ENCODE measurements at places on chromosomes 2 and 18.

DNA sequence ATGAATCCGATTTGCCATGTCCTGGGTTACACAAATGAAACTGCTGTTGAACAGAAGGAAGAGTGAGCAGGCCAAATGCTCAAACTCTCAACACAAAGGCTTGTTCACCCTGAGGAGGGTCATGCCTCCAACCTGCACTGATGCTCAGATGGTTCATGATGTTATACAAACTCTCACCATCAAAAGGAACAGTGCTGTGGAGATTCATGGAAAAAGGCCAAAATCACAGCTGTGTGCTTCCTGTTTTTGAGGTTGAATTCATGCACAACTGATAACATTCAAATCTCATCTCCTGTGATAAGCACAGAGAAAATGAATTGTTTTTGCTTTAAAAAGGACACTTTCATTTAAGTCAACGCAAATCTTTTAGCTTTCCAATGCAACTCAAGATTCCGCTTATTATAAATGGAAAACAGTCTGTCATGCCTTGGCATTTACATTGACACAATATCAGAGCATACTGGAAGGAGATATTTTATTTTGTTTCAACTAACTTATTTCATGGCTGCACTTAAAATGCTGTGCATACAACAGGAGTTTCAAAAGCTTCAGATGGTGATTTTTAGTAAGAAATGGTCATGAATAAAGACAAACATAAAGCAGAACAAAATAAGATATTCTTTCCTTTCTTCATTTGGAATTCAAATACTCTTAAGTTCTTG lies 22.2 kb upstream of the TTN start:
- DNase-seq: no peak

DNA sequence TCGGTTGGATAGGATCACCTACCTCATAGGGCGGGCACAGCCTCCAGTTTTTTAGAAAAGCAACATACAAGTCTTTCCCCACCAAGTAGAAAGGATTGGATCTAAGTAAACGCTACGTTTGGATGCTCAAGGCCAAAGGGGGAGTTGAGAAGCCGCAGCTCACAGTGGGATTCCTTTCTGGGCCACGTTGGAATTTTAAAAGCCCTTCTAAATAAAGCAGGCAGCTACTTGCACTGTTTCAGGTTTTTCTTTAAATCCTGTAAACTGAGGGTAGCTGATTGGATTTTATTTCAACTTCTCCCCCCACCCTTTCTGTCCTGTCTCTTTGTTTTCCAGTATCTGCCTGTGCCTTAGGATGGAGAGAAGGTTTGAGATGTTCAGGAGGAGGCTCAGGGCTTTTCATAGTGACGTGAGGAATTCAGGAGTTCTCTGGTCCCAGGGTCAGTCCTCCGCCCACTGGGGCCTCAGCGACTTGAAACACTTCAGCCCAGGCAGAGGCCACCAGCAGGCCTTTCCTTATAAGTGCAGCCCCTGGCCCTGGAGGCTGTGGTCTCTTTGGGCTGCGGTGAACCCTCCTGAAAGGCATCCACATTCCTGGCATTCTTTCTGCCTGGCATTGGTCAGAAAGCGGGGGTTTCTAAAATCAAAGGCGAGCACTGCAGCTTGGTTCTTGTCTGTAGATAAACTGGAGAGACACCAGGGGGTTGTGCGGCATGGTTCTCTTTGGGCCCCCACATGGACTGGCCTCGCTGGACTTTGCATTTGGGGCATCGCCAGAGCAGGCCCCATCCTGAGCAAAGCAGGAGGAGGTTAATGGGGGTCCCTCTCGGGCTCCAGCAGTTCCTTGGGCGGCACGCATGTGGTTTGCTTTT lies 44.5 kb downstream of the SH3BP4 start:
- no peak for DNase-seq

DNA sequence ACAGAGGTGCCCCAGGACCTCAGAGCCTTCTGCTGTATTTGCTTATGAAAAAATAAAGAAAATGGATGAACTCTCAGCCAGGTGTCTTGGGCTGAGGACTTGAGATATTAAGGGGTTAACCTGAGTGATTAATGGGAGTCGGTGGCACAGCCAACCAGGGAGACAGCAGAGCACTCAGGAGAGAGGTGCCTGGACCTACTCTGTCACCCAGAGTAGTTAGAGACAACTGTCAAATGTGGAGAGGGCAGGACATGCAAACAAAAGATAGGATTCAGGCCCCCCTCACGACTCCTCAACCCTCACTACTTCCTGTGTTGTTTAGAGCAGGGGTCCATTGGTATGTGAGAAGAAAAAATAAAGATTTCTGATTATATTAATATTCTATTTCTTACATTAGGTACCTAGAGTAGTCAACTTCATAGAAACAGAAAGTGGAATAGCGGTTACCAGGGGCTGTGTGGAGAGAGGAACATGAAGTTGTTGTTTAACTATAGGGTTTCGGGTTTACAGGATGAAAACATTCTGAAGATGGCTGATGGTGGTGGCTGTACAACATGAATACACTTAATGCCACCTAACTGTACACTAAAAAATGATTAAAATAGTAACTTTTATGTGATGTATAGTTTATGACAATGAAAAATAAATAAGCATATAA lies 28.6 kb upstream of the CETN1 start:
- no peak for DNase-seq

- DNase-seq: no peak
These were observed 173.0 kb downstream of the NCK2 start for GRCh38 chr2:105917688-105918087.

GRCh38 chr18:41624460-41624859 lies 330.6 kb upstream of the PIK3C3 start:
- DNase-seq: no peak

- no peak for DNase-seq
These were observed 92.7 kb downstream of the PIK3C3 start for GRCh38 chr18:42047721-42048120.

GRCh38 chr2:207706936-207707860 lies 4.2 kb upstream of the CCNYL1 start:
- DNase-seq: no peak

- DNase-seq: no peak
These were observed 59.6 kb upstream of the CREB1 start for GRCh38 chr2:207469943-207470729.

- DNase-seq: no peak
These were observed 87.8 kb downstream of the KCTD1 start for GRCh38 chr18:26460449-26461091.

GRCh38 chr2:62941413-62941812 lies 109.2 kb upstream of the OTX1 start:
- DNase-seq: no peak

GRCh38 chr2:6679471-6679870 lies 186.2 kb downstream of the CMPK2 start:
- DNase-seq: no peak

DNA sequence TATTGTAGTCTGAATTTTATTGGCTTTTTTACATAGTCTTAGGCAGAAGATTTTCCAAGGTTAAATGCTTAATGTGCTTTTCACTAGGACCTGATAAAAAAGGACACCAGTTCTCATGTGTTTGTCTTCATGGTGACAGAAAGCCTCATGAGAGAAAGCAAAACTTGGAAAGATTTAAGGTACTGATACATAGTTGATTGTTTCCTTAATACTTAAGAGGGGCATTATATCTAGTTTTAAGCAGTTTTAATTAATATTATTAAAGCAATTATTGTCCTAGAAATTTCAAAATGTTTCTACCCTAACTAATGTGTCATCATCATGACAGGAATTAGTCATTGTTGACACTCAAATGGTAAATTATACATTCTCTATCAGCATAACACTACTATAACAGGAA lies 35.3 kb downstream of the DDX1 start:
- DNase-seq: no peak

DNA sequence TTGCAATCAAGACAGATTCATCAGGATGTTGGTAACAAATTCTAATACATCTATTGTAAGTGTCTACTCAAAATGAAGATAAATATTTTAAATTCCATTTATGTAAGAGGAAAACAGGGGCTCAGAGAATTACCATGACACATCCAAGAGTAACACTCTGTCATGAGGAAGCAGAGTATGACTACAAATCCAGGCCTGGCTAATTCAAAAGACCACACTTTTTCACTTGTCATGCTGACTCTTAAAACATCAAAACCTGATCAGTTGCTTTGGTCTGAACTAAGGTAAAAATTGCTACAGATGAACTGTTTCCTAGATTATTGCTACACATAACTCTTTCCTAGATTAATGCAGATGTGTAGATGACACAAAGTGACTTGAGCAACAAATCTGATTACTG lies 880.6 kb downstream of the TSN start:
- DNase-seq: no peak

GRCh38 chr2:49840428-49840975 lies 686.2 kb upstream of the FSHR start:
- DNase-seq: no peak

GRCh38 chr2:73939419-73939818 lies 12.7 kb downstream of the DGUOK start:
- no peak for DNase-seq

GRCh38 chr2:227765788-227766372 lies 20.2 kb downstream of the SCYGR8 start:
- DNase-seq: no peak

DNA sequence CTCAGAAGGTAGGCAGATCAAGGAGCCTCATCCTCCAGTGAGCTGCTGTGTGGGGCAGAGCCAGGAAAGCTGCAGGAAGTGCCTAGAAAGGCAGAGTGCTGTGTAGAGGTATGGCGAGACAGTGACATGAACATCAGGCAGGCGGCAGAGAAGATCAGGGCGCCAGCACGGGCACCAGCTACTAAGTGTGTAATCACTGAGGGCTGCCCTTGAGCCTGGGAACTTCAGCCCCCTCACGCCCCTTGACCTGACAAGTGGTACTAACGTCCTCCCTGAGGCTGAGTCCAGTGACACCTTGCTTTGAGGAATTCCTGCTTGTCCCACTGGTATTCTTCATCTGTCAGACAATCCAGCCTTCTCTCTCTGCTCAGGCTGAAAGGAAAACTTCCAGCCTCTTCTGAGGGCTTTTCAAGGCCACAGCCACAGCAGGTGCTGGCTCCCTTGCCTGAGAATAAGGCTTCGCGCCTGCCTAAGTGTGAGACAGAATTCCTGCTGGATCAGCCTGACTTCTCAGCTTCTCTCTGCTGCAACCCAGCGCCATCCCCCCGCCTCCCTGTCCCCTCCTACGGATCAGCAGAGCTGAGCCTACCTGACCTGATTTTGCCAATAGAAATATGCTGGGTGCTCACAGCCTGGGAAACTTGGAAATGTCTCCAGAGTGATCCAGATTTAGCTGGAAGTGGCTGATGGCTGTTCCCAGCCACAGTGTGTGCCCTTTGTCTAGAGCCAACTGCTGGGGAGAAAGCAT lies 148.0 kb downstream of the SMAD7 start:
- DNase-seq: peak; percentile 54

GRCh38 chr2:1606421-1607235 lies 137.7 kb downstream of the PXDN start:
- no peak for DNase-seq

DNA sequence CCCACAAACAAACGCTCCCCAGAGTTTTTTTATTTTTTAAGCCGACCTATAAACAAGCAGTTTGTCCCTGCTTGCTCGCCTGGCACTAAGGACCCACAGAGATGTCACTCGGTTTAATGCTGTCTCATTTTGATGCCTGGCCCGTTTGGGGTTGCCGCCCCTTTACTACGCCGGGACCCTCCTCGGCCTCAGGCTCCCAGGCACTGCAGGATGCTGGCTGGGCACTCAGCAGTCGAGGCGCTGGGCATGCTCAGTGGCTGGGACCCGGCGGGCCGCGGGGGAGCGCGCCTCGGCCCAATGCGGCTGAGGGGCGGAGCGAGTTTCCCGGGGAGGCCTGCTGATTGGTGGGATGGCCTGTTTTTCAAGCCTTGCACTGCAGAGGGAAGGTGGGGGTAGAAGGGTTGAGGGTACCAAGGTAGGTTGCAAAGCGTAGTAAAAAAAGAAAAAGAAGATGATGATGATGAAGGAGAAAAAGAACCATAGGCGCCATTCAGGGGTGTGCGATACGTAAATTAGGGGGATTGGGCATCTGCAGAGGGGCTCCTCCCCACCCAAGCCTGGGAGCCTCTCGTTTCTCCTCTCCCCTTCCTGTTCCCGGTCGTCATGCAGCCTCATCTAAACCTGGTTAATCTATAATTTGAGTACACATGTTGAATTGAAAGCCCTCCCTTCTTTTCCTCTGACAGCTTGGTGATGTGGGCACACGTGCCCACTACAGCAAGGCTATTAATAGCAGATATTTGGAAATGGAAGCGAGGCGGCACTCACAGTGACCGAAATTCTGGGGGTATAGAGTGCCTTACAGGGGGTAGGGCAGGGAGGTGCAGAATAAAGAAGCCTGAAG lies 1.5 kb upstream of the IRS1 start:
- DNase-seq: peak; percentile 84

DNA sequence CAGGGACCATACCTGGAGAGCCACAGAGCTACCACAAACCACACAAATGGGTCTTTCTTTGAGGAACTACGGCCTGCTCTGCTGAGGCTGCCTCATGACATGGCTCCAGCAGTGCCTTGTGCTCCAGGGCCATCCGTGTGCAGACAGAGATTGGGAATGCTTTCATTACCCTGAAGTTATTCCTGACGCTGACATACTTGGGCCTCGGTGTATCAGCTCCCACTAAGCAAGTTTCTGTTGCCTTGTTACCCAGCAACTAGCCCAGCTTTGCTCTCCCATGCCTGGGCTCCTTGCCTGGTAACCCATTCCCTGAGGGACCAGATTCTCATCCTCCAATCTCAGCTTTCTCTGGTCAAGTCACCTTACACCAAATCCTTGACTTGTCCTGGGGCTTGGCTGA lies 80.3 kb upstream of the FZD7 start:
- no peak for DNase-seq

GRCh38 chr18:23340661-23341060 lies 112.4 kb upstream of the RIOK3 start:
- DNase-seq: no peak

- DNase-seq: no peak
These were observed 26.3 kb downstream of the RMC1 start for GRCh38 chr18:23529604-23530003.

DNA sequence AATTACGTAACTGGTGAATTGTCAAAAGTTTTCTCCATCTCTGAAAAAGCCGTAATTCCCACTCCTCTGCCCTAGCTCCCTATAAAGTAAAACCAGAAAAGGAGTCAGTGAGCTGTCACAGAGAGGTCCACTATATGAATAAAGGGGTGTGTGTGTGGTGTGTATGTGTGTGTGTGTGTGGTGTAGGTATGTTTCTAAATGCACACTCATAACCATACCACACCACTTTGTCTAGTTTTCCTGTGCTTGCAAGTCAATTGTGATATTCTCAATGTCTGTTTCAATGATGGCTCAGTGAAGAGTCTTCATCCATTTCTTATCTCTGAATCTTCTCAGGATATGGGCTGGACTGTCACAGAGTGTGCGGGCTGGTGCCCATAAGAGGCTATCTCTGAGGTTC lies 54.8 kb upstream of the CCDC68 start:
- no peak for DNase-seq

DNA sequence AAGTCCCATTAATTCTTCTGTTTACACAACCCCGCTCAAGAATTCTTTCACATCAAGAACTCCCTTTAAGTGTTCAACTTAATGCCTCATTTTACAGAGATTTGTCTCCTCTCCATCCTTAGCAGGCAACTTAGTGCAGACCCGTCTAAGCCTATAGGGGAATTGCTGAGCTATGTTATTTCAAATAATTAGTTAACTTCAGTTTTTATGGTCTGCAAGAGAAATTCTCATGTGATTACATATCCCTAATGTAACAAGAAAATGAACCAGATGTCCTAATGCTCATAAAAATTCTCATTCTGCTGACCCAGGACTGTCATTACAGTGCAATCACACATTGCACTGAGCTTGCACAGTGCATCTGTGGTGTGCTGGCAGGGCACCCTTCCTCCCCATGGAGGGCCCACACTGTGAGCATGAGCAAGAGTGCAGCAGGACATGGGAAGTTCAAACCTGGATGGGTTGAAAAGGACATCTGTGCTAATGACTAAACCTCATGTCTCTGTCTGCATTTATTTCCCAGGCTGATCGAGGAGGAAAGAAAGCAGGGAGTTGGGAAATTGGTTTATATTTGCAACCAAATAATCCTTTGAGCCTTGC lies 97.1 kb downstream of the COL5A2 start:
- no peak for DNase-seq
